Inflammatory macrophage (primary cell): ENCODE measurements at places on chromosomes 2 and 18.

- peak; percentile 32 for DNase-seq
Measured at GRCh38 chr18:62331581-62332356, 6.7 kb downstream of the TNFRSF11A start.

DNA sequence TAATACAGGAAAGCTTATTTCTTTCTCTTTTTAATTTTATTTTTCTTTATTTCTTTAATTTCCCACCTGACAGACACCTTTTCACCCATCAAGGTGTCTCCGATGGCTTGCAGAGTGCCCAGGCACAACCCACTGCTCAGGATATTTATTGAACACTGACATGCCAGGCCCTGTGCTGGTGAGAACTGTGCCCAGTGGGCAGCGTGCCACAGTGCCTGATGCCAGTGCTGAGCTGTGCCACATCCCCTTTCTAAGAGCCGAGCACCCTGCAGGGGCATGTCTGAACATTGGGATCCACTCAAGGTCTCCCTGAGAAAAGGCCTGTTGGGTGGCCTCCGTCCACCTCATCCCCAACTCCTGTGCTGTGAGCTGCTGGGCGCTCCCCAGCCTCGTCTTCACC, 158.6 kb upstream of the RAB6C start:
- no peak for DNase-seq

- DNase-seq: peak; percentile 4
Measured at GRCh38 chr2:123073956-123074355, 951.1 kb upstream of the CNTNAP5 start.

DNA sequence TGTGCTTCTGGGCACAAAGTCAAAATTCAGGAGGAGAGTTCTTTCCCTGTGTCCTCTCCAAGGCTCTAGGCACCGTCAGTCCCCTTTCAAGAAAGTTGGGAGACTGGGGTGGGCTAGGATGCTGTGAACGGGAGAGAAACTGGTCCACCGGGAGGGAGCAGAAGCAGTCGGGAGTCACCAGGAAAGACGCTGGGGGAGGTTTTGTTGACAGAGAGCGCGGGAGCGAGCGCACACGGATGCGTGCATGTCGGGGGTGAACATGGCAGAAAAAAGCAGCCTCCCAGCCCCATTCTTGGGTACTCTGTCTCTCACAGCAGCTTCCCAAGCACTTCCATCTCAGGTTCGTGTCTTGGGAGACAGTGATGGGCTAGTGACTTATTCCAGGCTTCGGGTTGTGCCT, 97.1 kb upstream of the PXDN start:
- no peak for DNase-seq

GRCh38 chr18:3703732-3704176, 253.8 kb downstream of the TGIF1 start:
- DNase-seq: peak; percentile 66

DNA sequence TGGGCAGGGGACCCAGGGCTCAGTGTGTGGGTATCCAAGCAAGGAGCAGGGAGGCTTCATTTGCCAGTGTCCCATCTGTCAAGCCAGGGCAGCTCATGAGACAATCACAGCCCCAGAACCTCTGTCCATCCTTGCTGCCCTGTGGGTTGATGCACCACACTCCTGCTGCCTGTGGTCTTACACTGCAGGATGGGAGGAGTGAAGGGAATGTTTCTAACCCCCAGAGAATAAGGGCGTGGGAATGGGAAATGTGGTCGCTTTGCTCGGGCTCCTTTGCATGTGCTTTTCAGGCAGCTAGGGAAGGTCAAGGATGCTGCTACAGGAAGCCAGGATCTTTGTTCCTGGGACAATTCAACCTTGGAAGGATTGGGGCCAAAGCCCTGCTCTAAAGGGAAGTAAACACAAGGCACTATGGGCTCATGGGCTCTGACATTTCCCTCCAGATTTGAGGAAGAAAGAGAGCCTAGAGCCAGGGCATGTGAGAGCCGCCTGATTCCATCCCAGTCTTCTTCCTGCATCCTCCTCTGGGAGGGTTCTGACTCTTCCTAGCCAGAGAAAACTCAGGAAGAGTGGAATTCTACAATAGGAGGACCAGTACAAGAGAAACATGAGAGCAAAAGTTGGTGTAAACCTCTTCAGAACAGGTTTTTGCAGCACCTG, 18.8 kb upstream of the MAP3K20 start:
- peak; percentile 77 for DNase-seq

DNA sequence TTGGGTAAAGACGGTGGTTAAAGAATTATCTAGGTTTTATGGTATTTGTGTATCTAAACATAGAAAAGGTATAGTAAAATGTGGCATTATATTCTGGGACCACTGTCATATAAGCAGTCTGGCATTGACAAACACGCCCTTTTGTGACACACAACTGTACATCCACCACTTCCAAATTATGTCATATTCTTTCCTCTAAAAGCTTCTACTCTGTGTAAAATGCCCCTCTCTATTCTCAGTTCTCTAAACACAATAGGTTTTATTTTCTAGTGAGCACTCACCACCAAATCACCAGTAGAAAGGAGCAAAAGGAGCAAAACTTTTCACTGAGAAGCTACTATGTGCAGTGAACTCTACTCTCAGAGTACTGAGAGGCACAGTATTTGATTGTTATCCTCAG, 88.1 kb upstream of the PIEZO2 start:
- DNase-seq: no peak

DNA sequence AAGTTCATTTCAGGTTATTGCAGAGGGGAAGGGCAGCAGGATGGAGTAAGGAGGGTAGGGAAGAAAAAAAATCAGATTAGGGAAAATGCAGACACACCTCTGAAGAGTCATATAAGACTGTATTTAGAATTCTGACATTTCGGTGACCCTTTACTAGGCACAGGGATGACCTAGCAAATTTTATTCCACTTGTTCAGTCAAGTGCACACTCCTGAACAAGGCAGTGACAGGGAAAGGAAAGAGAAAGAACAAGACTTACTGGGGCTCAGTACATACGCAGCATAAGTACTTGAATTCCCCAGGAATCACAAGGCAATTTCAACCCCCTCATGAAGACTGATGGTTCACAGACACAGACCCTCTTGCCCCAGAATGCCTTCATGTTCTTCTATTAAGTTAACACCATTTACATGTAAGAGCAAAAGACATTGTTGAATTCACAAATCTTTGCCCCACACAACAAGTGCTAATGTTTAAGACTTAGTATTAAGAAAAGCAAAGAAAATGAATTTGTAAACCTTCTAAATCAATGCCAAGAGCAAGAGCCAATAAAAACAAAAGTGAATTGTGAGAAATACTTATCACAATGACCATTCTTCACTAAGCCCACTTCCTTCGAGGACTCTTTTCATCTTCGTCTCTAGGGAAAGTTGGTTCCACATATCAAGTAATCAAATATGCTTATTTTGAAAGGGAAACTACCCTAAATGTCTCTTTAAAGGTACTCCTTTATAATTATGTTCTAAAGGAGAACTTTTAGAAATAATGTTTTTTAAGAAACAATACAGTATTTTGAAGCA, 47.0 kb downstream of the COBLL1 start:
- no peak for DNase-seq

DNA sequence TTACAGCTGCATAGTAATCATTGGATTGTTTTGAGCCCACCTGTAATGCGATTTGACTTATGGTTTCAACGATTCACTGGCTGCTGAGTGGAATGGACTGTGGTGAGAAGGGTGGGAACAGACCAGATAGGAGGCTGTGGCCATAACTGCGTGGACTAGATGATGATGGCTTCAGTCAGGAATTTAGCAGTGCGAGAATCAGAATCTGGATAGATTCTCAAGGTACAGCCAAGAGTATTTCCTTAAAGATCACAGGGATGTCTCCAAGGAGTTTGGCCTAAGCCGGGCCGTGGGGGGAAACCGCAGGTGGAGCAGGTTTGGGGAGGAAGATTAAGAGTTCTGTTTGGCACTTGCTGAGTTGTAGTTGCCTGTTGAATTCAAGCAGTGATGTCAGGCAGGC, 44.0 kb upstream of the CHMP1B start:
- no peak for DNase-seq

DNA sequence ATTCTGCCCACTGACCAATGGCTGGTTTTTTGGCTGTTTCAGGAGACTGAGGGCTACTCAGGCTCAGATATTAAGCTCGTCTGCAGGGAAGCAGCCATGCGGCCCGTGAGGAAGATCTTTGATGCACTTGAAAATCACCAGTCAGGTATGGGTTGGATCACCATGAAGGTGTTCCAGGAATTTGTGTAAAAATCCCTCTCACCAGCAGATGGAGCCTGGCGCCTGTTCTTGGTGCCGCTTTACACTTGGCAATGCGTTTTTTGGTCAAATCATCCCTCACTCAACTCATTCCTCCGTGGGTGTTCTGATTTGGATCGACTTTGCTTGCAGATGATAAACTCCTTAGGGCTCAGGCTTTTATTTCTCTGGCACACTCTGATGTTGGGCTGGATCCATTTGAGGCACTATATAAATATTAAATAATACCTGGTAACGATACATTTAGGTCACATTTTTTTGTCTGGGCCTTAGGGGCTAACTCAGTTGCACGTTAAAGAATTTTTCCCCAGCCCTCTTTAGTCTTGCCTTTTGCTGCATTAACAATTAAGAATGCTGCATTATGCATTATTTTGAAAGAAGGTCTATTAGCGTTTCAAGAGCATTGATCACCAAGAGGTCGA, 50.0 kb downstream of the HDHD2 start:
- peak; percentile 30 for DNase-seq

DNA sequence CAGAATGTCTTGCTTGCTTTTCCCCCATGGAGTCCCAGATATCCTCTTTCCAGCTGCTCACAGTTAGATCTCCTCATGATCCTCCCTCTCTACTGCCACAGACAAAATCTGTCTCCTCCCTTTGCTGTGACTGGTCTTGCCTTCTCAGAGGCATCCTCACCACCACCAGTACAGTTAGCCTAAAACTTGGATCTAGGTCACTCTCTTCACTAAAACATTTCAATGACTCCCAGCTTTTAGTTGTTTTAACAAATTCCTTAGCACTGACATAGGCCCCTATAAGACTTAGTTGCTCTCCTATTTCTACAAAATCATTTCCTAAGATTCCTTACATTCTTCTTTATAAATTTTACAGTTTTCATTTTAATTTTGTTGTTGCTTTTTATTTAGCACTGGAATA, 734.2 kb upstream of the CHAC2 start:
- no peak for DNase-seq

DNA sequence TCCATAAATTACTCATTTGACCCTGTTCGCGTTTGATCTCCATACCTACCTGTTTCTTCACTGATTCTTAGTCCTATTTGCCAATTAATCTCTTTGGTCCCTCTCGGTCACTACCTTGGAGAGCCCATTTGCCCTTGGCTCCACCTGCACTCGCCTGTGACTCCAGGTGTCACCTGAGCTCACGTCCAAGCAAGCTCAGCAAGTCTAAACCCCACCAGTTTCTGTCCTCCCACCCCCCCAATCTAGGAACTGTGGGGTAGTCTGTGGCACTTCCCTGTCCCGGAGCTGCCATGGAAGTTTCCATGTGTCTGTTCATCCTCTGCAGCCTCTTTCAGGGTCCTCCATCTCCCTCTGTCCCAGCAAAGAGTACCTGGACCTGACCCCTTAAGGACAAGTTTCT, 68.1 kb upstream of the BCL2L11 start:
- DNase-seq: no peak

DNA sequence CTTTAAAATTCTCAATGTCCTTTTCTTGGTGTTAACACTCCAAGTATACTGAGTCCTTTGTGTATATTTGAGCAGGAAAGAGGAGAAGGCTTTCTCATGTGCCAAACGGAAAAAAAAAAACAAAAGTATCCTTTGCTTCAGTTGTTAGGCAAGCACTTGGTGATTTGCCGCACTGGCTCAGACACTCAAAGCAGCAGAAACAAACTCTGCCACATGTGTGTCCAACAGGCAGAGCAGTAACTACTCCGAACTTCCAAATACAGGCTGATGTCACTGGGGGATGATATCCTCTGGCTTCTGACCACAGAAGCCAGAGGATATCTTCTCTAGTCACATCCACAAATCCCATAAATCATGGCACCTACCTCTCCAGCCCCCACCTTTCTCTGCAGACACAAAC, 108.0 kb upstream of the SALL3 start:
- no peak for DNase-seq

DNA sequence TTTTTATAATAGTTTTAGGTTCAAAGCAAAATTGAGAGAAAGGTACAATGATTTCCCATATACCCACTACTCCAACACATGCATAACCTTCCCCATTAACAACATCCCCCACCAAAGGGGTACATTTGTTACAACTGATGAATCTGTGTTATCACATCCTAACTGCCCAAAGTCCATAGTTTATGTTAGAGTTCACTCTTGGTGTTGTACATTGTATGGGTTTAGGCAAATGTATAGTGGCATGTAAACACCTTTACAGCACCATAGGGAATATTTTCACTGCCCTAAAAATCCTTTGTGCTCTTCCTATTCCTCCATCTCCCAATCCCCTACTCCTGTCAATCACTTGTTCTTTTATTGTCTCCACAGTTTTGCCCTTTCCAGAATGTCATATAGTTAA, 471.6 kb downstream of the CPS1 start:
- no peak for DNase-seq

- no peak for DNase-seq
Measured at GRCh38 chr18:59063300-59063906, 76.3 kb upstream of the SEC11C start.

DNA sequence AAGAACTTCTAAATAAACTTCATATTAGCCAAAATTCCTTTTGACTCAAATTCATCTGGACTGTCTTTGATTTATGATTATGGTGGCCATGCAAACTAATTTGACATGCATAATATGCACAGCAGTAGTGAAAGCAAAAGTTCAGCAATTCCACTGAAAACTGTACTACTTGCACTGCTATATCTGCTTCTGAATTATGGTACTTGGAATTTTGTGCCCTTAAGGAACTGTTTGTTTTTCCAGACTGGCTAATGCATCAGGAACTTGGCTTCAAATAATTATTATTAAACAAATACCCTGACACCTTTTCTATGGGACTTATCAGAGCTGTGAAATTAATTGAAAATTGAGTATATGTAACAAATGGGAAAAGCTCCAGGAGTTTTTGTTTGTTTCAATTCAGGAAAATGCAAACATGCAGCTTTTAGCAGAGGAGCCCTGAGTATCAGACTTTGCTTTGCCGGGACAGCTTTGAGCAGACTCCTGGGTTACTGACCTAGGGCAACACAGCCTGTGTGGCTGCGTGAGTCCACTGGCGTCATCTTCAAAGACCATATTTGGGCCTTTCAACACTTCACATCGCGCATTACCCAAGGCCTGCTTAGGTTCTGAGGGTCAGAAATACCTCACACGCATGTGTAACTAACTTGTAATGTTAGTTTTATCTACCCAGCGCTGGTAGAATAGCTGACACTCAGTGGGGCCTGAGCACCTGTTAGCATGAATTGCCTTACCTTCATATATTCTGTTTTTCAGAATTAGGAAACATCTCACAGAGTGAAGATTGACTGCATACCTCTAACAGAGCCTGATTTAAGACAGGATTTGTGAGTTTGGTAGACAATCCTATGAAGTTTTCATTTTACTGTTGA, 35.4 kb downstream of the CFAP221 start:
- DNase-seq: no peak
